ENCODE measurements at places on chromosomes 11 and 22. TPM values are rescaled to one million over a fixed set of nuclear protein-coding genes. Genes with fewer than 3 reads are reported as not detected.

DNA sequence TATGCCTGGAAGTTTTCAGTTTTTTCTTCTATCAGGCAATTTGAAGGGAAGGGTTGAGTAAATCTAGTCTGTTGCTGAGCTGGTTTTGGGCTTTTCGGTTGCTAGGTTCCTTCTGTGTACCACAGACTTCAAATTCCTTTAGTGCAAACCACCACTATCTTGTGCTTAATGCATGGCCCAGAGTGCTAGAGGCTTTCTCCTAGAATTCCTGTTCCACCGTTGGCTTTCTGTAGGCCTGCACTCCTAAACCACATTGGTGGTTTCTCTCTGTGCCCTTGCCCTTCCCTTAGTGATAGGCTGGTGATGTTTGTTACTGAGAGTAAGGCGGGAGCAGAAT, 47.1 kb upstream of the CTSC start:
- DNase-seq: no peak
- H3K27me3 ChIP-seq: no peaks in the 10 kb centered on the region
- H3K27ac ChIP-seq: no peak overlapping the region
- no peak overlapping the region for H3K4me3 ChIP-seq
- H3K36me3 ChIP-seq: peaks cover 1% of the 10 kb centered on the region

GRCh38 chr22:29443452-29443851, 5.1 kb downstream of the RFPL1 start:
- peaks cover 8% of the 10 kb centered on the region for H3K27me3 ChIP-seq
- no peak overlapping the region for H3K4me3 ChIP-seq
- no peaks in the 10 kb centered on the region for H3K36me3 ChIP-seq
- no peaks in the 10 kb centered on the region for H3K4me1 ChIP-seq
- no peak for DNase-seq

DNA sequence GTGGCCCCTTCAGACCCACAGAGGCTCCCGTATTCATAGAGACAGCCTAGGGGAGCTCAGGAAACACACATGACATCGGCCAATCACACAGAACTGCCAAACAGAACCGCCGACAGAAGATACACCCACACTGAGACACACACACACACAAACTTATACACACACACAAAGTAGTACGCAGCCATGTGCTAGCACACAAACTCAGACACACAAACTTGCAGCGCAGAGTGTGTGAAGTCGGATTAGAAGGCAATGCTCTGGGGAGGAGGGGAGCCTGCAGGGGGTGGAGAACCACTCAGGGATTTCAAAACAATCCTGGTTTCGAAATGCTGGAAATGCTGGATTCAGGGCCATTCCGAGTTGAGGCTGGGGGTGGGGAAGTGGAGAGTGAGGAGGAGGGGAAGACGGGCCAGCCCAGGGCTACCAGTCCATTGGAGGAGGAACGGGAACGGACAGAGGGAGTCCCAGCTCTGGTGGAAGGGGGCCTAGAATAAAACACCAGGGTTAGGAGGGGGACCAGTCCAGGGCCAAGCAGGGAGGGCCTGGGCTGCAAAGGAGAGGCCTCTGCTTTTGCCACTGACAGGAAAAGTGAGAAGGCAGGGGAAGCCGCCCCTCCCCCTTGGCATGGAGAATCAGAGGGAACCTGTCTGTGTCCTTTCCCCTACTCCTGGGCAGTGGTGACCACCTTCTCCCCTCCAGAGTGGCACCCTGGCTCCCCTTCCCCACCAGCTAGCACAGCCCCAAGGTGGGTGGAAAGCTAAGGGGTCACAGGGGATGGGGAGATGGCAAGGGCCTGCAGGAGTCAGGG, 4.4 kb downstream of the BCL9L start:
- H3K4me3 ChIP-seq: peak overlapping the region; percentile 91
- peak overlapping the region; percentile 73 for H3K27ac ChIP-seq
- no peak for DNase-seq
- H3K27me3 ChIP-seq: no peaks in the 10 kb centered on the region

Gene GSTT2B
- not detected for total RNA-seq

Gene HDHD5
- 33.7 TPM for total RNA-seq

- H3K4me1 ChIP-seq: no peaks in the 10 kb centered on the region
- H3K27ac ChIP-seq: no peak overlapping the region
- no peaks in the 10 kb centered on the region for H3K36me3 ChIP-seq
- DNase-seq: no peak
- H3K4me3 ChIP-seq: no peak overlapping the region
Observed at GRCh38 chr11:100735949-100736675, 49.0 kb downstream of the ARHGAP42 start.

Gene FEN1
- total RNA-seq: 87.1 TPM

Gene MOGAT2
- not detected for total RNA-seq

Gene C11orf91
- 0.40 TPM for total RNA-seq

GRCh38 chr22:23500508-23501260, 79.4 kb downstream of the IGLL1 start:
- H3K36me3 ChIP-seq: no peaks in the 10 kb centered on the region
- no peak overlapping the region for H3K27ac ChIP-seq
- peaks cover 19% of the 10 kb centered on the region for H3K4me1 ChIP-seq

Gene INS
- total RNA-seq: not detected

- no peak for DNase-seq
- peaks cover 6% of the 10 kb centered on the region for H3K27me3 ChIP-seq
- no peak overlapping the region for H3K4me3 ChIP-seq
- H3K4me1 ChIP-seq: no peaks in the 10 kb centered on the region
Observed at GRCh38 chr22:16387088-16387487, 205.5 kb downstream of the CCT8L2 start.

DNA sequence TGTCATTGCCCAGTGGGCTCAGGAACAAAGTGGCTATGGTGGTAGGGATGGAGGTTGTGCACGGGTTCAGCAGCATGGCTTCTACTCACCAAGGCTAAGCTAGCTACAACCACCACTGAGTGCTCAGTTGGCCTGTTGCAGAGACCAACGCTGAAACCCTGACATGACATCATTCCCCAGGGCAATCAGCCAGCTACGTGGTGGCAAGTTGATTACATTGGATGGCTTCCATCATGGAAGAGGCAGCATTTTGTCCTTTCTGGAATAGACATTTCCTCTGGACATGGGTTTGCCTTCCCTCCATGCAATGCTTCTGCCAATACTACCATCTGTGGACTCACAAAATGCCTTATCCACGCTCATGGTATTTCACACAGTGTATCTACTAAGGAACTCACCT, 634.3 kb downstream of the OPCML start:
- no peaks in the 10 kb centered on the region for H3K27me3 ChIP-seq
- H3K27ac ChIP-seq: no peak overlapping the region
- H3K36me3 ChIP-seq: no peaks in the 10 kb centered on the region
- no peak for DNase-seq
- no peak overlapping the region for H3K4me3 ChIP-seq
- H3K4me1 ChIP-seq: no peaks in the 10 kb centered on the region

DNA sequence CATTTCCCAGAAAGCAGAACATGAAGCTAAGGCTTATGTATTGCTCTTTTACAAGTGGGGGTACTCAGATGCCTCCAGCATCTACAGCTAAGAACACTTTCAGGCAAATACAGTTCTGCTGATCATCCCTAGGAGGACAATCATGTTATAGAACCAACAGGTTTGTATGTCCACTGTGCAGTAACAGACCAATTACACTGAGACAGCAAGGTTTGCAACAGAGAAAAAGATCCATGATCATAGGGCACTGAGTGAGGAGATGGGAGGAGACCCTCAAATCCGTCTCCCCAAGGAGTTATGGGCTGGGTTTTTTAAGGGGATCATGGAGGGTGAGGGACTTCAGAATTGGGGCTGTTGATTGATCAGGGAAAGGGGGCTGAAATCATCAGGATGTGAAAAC, 39.1 kb upstream of the GRK3 start:
- H3K4me3 ChIP-seq: no peak overlapping the region
- peaks cover 21% of the 10 kb centered on the region for H3K36me3 ChIP-seq
- H3K4me1 ChIP-seq: no peaks in the 10 kb centered on the region
- no peak for DNase-seq
- H3K27me3 ChIP-seq: peaks cover under 1% of the 10 kb centered on the region

GRCh38 chr11:126280595-126280994, 2.3 kb upstream of the TIRAP start:
- peaks cover 19% of the 10 kb centered on the region for H3K36me3 ChIP-seq
- no peak for DNase-seq
- H3K4me3 ChIP-seq: peak overlapping the region; percentile 29
- H3K4me1 ChIP-seq: peaks cover 34% of the 10 kb centered on the region

DNA sequence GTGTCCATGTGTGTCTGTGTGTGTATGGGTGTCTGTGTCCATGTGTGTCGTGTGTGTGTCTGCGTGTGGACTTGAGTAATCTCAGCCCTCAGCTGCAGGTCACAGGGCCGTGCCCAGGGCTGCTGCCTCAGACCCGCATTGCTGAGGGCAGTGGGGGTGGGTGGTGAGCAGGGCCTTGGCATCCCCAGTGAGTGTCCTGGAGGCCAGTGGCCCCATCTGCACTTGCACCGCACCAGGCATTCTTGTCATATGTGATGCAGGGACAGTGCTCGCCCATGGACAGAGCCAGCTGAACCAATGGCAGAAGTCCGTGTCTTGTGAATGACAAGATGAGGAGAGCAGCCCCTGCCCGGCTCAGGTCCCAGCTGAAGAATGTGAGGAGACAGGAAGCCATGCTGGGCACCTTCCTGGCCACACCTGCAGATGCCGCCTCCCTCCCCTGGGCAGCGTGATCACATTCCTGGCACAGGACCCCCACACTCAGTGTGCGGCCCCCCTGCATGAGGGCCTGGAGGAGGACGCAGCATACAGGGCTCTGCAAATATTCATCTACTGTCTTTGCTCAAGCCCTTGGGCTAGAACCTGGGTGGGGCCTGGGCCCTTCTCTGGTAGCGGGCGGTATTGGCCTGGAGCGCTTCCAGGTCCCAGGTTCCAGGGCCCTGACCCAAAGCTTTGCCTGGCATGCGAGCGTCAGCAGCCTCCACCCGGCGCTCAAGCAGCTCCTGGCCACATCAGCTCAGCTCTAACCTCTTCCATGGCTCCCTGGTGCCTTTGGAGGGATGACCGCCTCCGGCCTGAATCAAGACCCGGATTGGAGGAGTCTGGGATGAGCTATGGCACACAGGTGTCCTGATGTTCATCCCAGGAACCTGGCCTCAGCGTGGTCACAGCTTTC, 3.9 kb downstream of the ALDH3B2 start:
- H3K27ac ChIP-seq: no peak overlapping the region
- H3K27me3 ChIP-seq: peaks cover 6% of the 10 kb centered on the region
- H3K36me3 ChIP-seq: no peaks in the 10 kb centered on the region
- H3K4me3 ChIP-seq: no peak overlapping the region
- no peaks in the 10 kb centered on the region for H3K4me1 ChIP-seq
- DNase-seq: no peak

Gene RASD2
- not detected for total RNA-seq

Gene SPTBN2
- total RNA-seq: 1.6 TPM

Measured in activated naive CD8-positive, alpha-beta T cell treated with anti-CD3 and anti-CD28 coated beads, Interleukin-2, amount 10 ng/mL, durations not matched to agents 7 days and 5 days (primary cell).